ENCODE measurements at places on chromosomes 7 and 10.
A peak's percentile ranks its signal among the peaks of the same experiment; 100 is the strongest.

GRCh38 chr7:155009570-155010157 lies 6.7 kb upstream of the PAXIP1 start:
- DNase-seq = peak; percentile 50

DNA sequence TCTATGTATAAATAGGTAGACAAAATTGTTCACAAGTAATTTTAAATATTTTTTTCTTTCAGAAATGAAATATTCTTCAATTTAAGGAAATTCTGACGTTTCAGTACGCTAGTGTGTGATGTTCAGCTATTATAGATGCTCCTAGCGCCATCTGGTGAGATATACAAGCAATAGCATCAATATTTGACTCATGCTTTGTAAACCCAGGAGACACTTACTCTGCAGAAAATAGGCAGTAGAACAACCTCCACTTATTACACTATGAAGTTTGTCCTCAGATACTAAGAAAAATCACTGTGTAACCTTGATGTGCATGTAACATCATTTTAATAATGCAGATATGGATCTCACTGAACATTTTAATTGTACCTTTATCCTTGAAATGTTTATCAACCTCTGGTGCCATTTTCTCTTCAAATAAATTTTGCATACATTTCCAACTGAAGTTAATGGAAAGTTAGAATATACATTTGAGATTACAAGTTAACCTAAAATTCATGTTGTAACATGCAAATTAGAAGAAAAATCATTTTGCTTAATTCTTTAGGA lies 151.5 kb upstream of the FAM3C start:
- peak; percentile 34 for DNase-seq

DNA sequence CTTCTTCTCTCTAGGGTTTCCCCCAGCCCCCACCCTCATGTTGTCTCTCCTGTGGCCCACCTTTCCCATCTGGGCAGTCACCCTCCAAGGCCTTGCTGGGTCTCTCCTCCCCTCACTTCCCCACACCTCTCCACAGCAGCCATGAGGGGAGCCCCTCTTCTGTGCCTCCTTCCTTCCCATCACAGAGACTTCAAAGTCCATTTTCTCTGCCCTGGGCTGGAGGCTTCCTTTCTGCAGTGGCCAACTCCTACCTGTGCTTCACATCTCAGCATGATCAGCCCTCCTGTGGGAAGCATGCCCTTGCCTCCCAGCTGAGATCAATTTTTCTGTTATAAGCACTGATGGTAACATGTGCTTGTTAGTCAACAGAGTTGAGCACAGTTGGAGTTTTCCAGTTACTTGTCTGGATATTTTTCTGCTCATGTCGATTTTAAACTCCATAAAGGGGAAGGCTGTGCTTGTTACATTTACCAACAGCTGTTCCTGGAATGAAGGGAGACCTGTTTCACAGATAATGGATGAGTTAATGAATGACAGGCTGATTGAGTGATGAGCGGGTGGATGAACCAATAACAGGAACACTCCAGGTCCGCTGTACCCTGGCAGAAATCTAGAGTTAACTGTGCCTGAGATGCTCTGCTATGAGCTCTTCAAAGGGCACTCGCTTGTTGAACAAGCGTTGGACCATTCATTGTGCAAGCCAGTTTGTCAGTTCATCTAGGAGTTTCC lies 71.4 kb upstream of the PRSS58 start:
- no peak for DNase-seq

- DNase-seq = no peak
Measured at GRCh38 chr7:44385434-44386138, 60.2 kb upstream of the CAMK2B start.

DNA sequence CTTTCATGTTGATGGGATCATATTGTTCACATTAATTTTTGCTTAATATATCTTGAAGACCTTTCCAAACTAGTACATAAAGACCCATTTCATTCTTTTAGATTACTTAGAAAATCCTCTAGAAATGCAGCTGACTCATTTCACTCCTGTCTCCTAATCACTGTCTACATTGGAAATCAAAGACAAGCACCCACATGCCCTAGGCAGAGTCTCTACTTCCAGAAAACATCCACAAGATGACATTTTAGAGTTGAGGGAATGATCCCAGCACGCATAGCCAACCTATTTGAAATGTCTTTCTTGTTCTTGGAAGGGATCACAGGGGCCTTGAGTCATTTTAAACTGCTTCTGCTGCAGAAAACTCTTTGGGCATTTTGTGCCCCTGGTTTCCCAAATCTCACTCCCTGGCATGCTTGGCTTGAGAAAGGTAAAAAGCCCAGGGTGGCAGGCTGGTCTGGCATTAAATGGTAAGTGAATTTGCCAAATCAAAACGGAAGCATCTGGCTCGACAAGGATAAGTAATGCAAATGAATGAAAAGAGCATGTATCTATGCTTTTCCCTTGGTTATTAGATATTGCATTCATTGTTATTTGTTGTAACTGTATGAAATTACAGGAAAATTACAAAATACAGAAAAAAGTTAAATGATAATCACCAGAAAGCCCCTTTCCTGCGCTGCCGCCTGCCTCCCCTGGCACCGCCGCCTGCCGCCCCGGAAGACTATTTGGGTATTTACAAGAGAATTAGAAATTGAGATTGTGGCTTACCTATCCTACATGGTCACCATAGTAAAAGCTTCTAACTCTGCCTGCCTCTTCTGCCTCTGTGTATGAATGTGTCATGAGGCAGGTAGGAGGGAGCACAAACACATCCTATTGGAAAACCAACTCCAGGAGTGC lies 225.3 kb downstream of the PTEN start:
- DNase-seq = no peak

DNA sequence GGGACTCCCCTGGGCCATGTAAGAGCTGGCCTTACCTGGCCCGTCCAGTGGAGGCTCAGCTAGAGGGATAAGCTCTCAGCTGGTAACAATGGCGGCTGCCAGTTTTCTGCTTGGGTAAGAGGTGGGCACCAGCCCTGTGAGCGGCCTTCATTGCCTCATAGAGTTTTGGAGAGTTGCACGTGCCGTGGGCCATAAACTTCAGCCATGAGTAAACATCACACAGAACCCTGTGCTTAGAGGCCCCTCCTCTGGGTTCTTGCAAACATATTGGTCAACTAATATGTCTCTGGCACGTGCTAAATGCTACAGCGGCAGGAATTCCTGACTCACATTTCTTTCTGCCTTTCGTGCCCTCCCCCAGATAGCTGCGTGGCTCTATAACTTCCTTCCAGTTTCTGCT lies 103.9 kb upstream of the LEP start:
- DNase-seq = no peak

- no peak for DNase-seq
Measured at GRCh38 chr10:38212460-38212859, 118.3 kb downstream of the ZNF37A start.

DNA sequence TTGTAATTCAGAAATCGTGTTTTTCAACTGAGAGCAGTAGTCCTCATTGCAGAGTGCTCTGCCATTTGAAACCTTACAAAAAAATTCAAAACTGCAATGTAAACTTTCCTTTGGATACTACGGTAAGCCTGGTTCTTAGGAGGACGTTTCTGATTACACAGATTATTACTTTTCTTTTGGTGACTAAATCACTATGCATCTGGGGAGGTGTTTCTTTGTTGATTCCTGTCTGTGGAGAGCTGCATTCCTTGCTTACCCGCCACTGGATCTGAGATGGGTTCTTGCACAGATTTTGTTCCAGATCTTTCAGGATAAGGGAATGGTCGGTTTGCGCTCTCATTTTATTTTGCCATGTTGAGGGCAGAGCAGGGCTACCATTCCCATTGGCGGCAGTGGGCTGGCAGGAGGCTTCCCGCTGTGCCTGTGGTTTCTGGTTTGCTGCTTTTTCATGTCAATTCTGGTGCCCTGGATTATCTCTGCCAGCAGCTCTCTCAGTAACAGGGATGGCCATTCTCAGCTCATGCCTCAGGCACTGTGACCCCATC lies 485.1 kb downstream of the GLRX3 start:
- no peak for DNase-seq

DNA sequence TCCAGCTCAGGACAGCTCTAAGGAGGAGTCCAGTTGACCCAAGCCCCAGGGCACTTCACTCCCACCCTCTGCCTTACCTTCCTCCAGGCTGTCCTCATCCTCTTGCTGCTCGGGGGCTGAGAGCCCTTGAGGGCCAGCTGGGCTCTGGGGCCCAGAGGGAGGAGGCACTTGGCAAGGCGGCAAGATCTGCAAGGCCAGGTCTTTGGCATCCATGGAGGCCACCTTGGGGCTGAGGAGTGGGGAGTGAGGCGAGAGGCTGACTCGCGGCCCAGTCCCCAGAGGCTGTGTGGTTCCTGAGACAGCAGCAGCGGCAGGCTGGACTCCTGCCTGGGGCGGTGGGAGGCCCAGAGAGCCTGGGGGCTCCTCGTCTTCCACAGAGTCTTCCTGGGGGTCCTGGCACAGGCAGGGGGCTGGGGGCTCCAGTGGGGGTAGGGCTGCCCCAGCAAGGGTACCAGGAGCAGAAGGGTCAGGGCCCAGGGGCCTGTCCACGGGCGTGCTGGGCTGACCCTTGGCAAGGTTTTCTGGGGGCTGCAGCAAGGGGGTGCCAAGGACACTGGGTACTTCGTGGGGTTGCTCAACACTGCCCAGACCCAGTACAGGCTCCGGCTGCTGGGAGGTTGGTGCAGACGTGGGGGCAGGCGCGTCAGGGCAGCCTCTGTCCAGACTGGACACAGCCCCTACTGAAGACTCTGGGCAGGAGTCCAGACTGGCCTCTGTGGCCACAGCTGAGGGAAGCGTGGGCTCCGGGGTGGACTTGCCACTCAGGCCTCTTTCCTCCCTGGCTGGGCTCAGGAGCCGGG lies 6.5 kb downstream of the NACAD start:
- DNase-seq = no peak

DNA sequence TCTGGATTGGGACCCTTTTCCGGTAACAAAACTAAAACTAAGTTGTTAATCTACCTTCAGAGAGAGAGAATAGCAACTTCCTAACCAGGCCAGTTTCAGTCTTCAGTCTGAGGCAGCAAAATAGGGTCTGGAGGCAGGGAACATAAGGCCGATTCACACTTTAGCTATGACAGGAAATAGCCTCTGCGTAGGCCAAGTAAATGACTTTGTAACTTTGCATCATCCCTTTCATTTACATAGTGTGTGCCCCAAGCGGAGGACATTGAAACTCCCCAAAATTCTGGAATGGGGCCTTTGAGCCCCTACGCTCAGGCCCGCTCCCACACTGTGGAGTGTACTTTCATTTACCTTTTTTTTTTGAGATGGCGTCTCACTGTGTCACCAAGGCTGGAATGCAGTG lies 1.7 kb upstream of the UPP1 start:
- peak; percentile 56 for DNase-seq

DNA sequence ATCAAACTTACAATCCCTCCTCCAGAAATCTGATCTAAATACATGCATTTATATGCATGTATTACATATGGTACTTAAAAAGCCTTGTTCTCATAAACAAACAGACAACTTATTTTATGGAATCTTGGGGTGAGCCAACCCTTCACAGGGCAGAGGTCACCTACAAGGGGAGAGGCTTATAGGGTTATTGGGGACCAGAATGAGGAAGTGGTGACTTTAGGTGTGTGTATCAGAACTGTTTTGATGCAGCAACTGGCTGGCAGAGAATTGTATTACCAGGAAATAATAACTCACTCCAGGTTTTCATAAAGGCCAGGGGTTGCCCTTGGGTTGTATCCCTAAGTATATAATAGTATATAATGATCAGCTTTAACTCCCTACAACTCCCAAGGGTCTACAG lies 91.1 kb downstream of the SVIL start:
- DNase-seq = no peak

- no peak for DNase-seq
Measured at GRCh38 chr7:4307316-4308204, 374.5 kb upstream of the FOXK1 start.

DNA sequence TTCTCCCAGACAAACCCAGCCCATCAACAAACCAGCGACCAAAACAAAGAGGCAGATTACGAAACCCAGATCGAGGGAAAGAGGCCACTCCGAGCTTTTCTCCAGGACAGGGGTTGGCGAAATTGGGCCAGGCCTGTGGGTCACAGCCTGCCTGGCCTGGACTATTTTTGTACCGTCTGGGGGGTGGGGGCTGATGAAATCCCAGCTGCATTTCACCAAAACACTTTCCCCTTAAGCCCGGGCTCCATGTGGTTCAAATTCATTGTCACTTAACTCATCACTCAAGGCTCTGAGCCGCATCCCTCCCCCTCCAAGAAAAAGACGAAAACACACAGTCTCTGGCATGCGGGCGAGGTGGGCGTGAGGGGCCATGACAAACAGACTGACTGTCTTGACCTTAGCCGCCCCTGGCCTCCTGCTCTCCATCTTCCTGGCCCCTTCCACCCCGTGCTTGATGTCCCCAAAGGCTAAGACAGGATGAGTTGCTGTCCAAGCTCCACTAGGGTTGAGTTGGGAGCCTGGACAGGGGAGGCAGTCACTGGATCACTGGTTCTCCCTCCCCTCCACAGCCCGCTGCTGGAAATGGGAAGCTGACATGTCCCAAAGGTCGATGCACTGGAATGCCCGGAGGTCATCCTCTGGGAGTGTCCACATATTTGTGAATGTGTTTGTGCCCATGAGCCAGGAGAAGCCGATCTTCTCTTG lies 19.2 kb downstream of the TMEM270 start:
- DNase-seq = no peak

- no peak for DNase-seq
Measured at GRCh38 chr10:71228875-71229675, 16.7 kb downstream of the UNC5B start.

DNA sequence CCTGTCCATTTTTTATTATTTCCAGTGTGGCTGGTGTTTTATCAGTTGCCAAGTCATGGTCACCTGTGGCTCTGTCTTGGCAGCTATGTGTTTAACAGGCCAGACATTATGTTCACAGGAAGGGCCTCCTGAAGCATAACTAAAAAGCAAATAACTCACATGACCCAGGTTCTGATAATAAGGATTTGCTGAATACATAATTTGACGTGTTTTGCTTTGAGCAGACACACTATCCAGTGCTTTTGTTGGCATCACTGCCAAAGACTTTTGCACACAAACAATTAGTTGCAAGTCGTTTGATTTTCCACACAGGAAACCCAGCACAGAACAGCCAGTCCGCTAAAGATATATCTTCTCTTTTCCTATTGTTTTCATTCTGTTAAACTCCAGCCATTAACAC lies 173.6 kb downstream of the ARL4A start:
- no peak for DNase-seq

- no peak for DNase-seq
Measured at GRCh38 chr7:130922206-130923112, 188.5 kb upstream of the KLF14 start.

DNA sequence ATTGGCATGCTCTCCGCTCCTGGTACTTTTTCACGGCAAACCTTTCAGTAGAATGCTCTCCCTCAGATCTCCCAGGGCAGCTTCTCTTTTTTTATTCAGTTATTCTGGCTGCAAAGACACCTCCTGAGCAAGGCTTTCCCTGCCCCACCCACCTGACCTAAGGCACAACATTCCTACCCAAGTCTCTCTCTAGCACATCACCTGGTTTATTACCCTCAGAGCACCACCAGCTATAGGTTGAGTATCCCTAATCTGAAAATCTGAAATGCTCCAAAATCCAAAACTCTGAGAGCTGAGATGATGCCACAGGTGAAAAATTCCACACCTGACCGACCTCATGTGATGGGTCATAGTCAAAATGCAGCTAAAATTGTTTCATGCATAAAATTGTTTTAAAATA lies 99.6 kb downstream of the GLI3 start:
- DNase-seq = no peak
